ENCODE measurements at places on chromosomes 2 and 18.

- DNase-seq: no peak
Observed at GRCh38 chr2:138104071-138104470, 139.8 kb downstream of the HNMT start.

- no peak for DNase-seq
Observed at GRCh38 chr2:20217041-20217970, 7.6 kb downstream of the SDC1 start.

DNA sequence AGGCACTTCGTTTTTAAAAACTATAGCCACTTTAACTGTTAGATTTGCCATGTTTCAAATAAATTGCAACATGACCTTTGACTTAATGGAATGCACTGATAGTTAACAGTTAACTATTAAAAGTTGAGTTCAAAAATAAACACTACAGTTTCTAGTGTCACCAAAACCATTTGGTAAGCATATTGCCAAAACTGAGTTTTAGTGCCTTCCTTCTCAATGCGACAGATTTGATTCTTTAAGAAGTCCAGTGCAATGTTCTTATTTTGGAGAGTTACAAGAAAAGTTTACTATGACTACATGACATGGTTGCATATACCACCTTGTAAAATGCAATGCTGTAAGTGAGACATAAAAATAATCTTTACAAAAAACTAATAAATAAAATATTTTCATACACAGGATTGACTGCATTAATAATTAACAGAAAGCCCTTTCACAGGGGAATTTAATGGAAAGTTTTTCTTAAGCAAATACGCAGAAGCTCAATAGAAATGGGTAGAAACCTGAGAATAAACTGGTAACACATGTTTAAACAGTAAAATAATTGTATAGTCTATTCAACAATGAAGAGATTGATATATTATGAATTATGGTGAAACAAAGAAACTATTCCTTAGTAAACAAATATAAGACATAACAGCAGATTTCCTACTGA lies 53.8 kb downstream of the GRB14 start:
- no peak for DNase-seq

DNA sequence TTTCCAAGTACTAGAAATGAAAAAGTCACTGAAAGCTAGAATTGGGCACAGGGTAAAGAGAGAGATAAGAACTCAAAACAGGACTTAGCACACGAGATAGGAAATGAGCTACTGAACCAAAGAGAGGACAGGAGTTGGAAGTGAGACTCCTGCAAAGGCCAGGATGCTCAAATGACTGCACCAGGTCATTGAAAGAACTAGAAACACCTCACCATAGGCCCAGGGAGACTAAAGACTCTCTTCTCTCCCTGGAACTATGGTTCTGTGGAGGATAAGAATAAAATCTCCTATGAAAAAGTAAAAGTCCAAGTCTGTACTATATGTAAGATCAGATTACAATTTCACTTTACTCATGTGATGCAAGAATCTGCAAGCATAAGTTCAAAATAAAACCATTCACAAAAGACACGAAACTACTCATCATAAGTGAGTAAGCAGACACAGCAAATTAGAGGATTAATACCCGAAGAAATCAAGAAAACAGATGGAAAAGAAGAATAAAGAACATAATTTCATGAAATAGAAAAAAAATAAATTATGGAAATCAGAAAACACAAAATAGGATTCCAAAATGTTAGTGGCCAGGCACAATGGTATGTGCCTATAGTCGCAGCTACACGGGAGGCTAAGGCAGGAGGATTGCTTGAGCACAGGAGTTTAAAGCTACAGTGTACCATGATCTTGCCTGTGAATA lies 6.5 kb downstream of the NBAS start:
- DNase-seq: no peak

- DNase-seq: no peak
Observed at GRCh38 chr2:121000804-121001203, 265.1 kb downstream of the GLI2 start.

GRCh38 chr18:29821544-29821943 lies 1221.0 kb downstream of the DSC3 start:
- no peak for DNase-seq

All from NCI-H1417 (cell line).